A673 (cell line): ENCODE measurements at places on chromosomes 7 and 10. TPM values are rescaled to one million over a fixed set of nuclear protein-coding genes. Genes with fewer than 3 reads are reported as not detected.

The GPRIN2 gene
- not detected in 2 replicates for total RNA-seq

The CRPPA gene
- total RNA-seq = 0.15 and 0.21 TPM in 2 replicates

The AOC1 gene
- total RNA-seq = not detected in 2 replicates

The PHKG1 gene
- 2.0 and 2.3 TPM in 2 replicates for total RNA-seq

The CNNM1 gene
- 0.66 and 0.73 TPM in 2 replicates for total RNA-seq

The LLCFC1 gene
- not detected in 2 replicates for total RNA-seq

DNA sequence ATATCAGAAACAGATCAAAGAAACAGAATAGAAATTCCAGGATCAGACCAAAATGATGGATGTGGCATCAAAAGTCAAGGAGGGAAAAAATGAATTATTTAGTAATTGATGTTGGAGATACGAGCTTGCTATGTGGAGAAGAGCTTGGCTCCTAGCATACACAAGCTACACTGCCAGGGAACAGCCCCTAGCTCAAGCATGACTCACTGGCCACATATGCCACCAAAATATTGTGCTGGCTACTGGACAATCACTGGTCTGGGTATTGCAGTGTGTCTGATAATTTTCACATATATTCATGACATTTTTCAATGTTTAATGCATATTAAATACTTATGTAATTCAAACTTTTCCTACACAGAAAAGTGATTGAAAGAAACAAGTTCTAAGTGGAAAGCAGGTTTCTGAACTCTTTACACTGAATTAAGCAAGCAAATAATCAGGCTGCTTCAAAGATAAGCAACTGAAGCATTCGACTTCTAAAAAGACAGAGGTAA, 59.3 kb downstream of the OAT start:
- DNase-seq = no peak

GRCh38 chr7:129728875-129729467, 117.5 kb downstream of the NRF1 start:
- DNase-seq = no peak

- DNase-seq = no peak
Measured at GRCh38 chr10:100729862-100730724, 15.3 kb upstream of the PAX2 start.

GRCh38 chr7:27176524-27176845, 2.4 kb upstream of the HOXA10 start:
- no peak for DNase-seq

DNA sequence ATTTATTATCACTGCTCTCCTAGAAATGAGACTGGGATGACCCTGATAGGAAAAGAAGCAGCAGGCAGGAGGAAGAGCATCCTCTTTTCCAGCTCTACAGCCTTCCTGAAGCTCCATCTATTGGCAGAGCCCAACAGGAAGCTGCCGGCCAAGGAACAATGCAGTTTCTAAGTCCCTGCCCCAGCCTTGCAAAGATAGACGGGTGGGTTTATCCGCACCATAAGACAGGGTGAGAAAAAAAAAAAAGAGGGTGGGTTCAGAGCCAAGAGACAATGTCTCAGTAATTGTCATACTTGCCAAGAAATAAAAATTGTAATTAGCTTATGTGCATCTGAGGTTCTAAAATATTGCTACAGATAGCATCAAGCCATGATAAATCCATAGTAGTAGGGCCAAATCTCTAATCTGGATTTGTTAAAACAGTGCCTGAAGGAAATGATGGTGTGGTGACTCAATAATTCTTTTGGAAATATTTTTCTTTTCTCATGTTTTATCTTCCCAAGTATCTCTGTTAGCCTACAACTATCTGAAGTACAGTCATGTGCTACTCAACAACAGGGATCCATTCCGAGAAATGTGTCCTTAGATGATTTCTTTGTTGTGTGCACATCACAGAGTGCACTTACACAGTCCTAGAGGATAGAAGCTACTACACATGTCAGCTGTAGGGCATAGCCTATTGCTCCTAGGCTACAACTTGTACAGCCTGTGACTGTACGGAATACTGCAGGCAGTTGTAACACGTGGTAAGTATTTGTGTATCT, 242.9 kb upstream of the CXCL12 start:
- DNase-seq = no peak

DNA sequence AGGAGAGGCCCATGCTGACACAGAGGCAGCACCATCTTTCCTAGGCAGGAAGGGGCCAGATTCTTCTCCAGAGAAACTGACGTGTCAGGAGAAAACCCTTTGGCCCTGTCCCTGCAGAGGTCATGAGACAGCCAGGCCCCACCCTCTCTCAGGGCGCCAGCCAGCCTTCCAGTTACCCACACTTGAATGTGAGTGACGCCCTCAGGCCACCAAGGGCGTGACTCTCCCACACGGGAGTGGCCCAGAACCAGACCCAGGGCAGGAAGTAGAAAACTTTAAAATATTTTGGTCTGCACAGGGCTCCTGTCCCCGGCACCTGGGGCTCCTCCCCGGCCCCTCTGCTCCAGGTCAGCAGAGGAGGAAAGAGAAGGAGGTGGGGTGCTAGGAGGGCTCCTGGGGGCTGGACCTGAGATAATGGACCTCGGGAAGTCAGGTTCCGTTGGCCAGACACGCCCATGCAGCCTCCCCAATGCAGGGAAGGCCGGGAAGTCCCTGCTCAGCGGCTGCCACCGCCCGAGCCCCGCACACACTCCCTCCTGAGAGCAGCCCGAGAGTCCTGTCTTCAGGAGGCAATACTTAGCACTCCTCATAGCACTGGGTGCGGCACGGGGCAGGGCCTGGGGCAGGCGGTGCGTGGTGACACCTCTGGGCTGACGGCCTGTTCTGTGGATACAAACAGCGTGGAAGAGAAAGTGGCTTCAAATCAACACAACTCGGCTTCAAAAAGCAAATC, 67.0 kb upstream of the CFAP46 start:
- DNase-seq = no peak
